Esophagus squamous epithelium (tissue), 5 donors: ENCODE measurements at places on chromosomes 3 and 15.
A peak's percentile ranks its signal among the peaks of the same experiment; 100 is the strongest.

DNA sequence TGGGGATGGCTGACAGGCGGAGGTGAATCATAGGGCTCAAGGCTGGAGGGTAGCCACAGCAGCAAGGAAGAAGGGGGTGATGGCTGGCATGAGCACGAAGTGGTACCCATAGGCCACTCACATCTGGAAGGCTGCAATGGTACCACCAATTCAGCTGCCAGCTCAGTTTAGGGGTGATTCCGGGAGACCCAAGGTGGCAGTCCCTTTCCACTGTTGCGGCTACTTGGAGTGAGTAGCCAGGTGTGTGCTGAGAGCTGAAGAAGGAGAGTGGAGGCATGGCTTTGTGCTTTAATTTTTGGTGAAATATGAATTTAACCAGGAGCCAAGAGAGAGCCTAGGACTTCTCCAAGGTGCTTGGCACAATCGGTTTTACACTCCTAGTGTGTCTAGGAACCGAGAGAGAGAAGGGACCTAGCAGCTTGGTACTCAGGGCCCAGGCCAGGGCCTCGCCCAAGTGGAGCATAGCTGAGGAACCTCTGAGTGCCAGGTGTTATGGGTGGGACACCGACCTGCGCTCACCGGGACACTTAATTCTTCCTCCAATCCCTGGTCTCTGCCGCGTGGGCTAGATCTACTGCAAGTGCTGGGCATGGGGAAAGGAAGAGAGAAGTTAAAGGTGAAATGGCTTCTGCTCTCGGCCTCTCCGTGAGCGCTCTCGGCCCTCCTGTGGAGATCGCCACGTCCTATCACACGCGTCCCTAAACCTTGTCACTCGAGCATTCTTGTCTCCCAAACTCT, 32.2 kb upstream of the POLG start:
- no peaks in the 10 kb centered on the region for H3K36me3 ChIP-seq
- H3K27ac ChIP-seq, result no peak overlapping the region
- peaks cover 66% of the 10 kb centered on the region for H3K4me1 ChIP-seq

- H3K27ac ChIP-seq, result no peak overlapping the region
- H3K27me3 ChIP-seq, result no peaks in the 10 kb centered on the region
- no peak overlapping the region for H3K4me3 ChIP-seq
- no peaks in the 10 kb centered on the region for H3K4me1 ChIP-seq
- H3K36me3 ChIP-seq, result no peaks in the 10 kb centered on the region
These were observed 8.6 kb downstream of the VPS8 start for GRCh38 chr3:184820525-184820924.

DNA sequence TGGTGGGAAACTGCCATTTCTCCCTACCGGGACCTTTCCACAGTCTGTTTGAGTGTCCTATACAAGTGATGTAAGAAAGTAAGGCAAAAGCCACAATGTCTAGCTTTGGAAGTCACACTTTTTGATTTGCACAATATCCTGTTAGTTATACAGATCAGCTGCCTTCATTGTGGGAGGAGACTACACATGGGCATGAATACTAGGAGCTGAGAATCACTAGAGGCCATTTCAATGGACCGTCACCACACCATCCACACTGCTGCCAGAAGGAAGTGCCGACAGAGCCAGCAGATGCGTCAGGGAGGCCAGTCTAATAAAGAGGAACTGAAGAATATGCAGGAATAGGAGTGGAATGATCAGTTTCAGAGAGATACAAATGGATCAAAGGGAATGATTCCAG, 65.8 kb downstream of the SCN11A start:
- no peak overlapping the region for H3K27ac ChIP-seq
- H3K4me3 ChIP-seq, result no peak overlapping the region
- no peaks in the 10 kb centered on the region for H3K4me1 ChIP-seq
- H3K36me3 ChIP-seq, result no peaks in the 10 kb centered on the region
- DNase-seq, result no peak

GRCh38 chr3:9780910-9781309, 11.2 kb upstream of the CAMK1 start:
- no peak overlapping the region for H3K4me3 ChIP-seq
- peaks cover 32% of the 10 kb centered on the region for H3K4me1 ChIP-seq
- H3K27me3 ChIP-seq, result no peaks in the 10 kb centered on the region
- H3K27ac ChIP-seq, result peak overlapping the region; percentile 76
- peaks cover 70% of the 10 kb centered on the region for H3K36me3 ChIP-seq

GRCh38 chr15:40613080-40613479, 19.0 kb downstream of the KNL1 start:
- H3K36me3 ChIP-seq, result no peaks in the 10 kb centered on the region
- H3K4me1 ChIP-seq, result no peaks in the 10 kb centered on the region
- no peak for DNase-seq
- H3K27ac ChIP-seq, result no peak overlapping the region
- H3K27me3 ChIP-seq, result no peaks in the 10 kb centered on the region

DNA sequence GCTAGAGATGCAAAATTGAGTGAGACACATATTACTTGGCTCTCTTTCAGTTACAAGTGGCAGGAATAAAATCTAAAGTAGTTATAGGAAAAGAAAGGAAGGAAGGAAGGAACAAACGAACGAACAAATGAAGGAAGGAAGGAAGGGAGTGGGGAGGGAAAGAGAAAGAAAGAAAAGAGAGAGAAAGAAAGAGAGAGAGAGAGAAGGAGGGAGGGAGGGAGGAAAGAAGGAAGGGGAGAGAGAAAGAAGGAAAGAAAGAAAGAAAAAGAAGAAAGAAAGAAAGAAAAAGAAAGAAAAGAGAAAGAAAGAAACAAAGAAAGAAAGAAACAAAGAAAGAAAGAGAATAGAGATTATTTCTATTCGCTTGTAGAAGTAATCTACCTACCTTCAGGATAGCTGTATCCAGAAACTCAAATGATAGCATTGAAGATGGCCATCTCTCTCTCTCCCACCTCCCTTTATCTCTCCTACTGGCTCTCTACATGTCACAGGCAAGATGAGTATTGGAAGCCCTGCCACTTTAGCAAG, 229.7 kb upstream of the TLE3 start:
- peaks cover 16% of the 10 kb centered on the region for H3K4me1 ChIP-seq
- H3K4me3 ChIP-seq, result no peak overlapping the region
- H3K36me3 ChIP-seq, result no peaks in the 10 kb centered on the region
- no peaks in the 10 kb centered on the region for H3K27me3 ChIP-seq
- no peak for DNase-seq

- no peaks in the 10 kb centered on the region for H3K27me3 ChIP-seq
- H3K36me3 ChIP-seq, result no peaks in the 10 kb centered on the region
- H3K4me1 ChIP-seq, result no peaks in the 10 kb centered on the region
These were observed 841.9 kb downstream of the OTOL1 start for GRCh38 chr3:162338514-162338913.

GRCh38 chr3:151697496-151697895, 36.2 kb upstream of the AADACL2 start:
- H3K27me3 ChIP-seq, result no peaks in the 10 kb centered on the region
- no peak overlapping the region for H3K4me3 ChIP-seq
- H3K27ac ChIP-seq, result no peak overlapping the region
- DNase-seq, result no peak
- no peaks in the 10 kb centered on the region for H3K36me3 ChIP-seq

- H3K27me3 ChIP-seq, result no peaks in the 10 kb centered on the region
- no peak overlapping the region for H3K4me3 ChIP-seq
- H3K27ac ChIP-seq, result peak overlapping the region; percentile 89
- no peaks in the 10 kb centered on the region for H3K36me3 ChIP-seq
These were observed 3.3 kb upstream of the TIPIN start for GRCh38 chr15:66359740-66360139.

DNA sequence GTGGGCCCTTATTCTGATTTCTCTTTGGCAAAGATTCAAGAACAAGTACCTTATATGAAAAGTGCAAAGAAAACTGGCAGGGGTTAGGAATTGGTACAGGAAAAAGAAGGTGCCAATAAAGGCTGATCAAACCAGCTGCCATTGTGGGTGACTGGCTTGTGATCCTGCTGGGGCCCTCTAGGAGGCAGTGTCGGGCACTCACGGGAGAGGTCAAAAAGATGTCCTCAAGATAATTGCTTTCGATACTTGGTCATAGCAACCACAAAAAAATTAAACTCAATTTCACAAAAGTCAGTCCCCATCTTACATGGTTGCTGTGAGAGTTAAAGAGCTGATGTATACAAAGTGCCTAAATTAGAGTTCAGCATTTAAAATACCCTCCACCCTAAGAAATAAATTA, 31.0 kb upstream of the CAV3 start:
- DNase-seq, result no peak
- H3K27me3 ChIP-seq, result no peaks in the 10 kb centered on the region

DNA sequence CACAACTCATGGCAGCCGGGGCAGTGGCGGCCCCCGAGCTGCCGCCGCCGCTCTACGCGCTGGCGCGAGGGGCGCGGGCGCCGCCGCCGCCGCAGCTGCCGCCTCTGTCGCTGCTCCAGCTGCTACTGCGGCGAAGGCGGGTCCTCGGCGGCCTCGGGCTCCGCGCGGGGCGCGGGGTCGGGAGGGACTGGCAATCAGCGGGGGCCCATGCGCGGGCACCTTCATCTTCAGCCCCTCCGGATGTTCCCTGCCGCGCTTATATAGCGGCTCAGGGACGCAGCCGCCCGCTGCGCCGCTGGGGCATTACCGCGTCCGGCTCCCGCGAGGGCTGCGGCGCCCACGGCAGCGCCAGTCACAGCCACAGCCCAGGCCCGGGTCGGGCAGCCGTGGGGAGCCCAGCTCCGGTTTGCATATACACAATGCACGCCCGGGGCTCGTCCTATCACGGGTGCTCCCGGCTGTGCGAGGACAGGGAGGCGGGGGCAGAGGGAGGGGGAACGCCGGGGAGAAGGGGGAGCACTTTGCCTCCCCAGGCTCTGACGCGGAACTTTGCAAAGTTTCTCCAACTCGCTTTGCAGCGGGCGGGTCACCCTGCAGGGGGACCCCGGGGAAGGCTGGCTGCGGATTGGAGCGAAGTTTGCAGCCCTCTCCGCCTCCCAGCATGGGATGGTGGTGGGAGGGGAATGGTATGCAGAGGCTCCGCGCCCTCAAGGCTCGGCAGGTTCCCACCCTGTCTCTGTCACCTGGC, at the start of gene VGLL3:
Gene VGLL3, minus strand, starts transcription at position 416 of the 748 bp plus-strand sequence. Its CDS starts 406 bp downstream, at position 10.
- no peaks in the 10 kb centered on the region for H3K36me3 ChIP-seq
- H3K4me3 ChIP-seq, result peak within 1 kb of the TSS; percentile 48
- no peak for DNase-seq

- no peak overlapping the region for H3K4me3 ChIP-seq
- no peak for DNase-seq
- H3K27me3 ChIP-seq, result no peaks in the 10 kb centered on the region
- no peaks in the 10 kb centered on the region for H3K4me1 ChIP-seq
- no peak overlapping the region for H3K27ac ChIP-seq
These were observed 930.6 kb upstream of the EPHA6 start for GRCh38 chr3:95883801-95884200.

DNA sequence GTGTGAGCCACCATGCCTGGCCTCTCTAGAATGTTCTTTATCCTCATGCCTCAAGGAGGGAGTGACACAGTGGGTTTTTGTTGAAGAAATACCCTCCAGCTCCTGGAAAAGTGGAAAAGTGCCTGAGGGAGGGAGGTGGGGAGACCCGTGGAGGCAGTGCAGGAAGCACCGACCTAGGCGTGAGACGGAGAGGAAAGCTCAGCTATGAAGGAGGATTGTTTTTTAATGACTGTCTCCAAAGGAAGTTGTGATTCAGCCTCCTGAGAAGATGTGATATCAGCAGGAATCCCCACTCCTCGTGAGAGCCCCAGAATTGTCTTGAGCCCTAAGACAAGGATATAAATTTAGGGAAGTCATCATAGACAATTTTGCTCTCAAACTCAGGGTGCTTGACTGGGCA, 21.7 kb downstream of the RPLP1 start:
- H3K27ac ChIP-seq, result no peak overlapping the region
- H3K4me3 ChIP-seq, result no peak overlapping the region
- peaks cover 7% of the 10 kb centered on the region for H3K4me1 ChIP-seq

DNA sequence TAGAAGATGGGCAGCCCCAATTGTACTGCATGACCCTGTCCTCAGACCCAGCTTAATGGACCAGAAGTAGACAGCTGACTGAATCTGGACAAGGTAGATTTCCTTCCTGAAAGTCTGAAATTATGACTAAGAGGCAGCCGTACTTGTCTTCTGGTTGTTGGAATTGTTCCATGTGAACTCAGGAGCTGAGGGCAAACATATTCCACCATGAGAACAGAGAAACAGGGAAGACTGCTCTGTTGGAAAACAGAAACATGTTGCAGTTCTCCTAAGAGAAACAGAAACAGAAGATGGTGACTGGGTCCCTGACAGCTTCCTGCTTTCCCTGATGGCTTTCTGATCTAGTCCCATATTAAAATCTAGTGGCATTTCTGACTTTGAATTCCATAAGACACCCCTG, 24.1 kb downstream of the POPDC2 start:
- H3K4me1 ChIP-seq, result peaks cover 38% of the 10 kb centered on the region
- H3K27ac ChIP-seq, result peak overlapping the region; percentile 91
- H3K36me3 ChIP-seq, result no peaks in the 10 kb centered on the region
- H3K27me3 ChIP-seq, result no peaks in the 10 kb centered on the region

GRCh38 chr3:188720215-188720614, 451.6 kb upstream of the TPRG1 start:
- no peaks in the 10 kb centered on the region for H3K4me1 ChIP-seq
- no peak for DNase-seq
- no peaks in the 10 kb centered on the region for H3K36me3 ChIP-seq

DNA sequence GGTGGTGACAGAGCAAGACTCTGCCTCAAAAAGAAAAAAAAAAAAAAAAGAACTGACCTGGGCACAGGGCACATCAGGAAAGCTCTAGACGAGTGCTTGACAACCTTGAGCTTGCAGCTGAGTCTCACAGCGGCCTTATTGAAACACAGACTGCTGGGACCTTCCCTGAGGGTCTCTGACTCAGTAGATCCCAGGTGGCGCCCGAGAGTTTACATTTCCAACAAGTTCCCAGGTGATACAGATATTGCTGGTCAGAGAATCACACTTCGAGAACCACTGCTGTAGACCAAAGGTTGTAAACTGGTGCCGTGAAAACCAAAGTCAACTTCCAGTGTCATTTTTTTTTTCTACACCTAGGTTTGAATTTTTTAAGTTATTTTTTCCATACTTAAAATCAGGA, 573.2 kb upstream of the MDFIC2 start:
- no peaks in the 10 kb centered on the region for H3K36me3 ChIP-seq
- H3K27me3 ChIP-seq, result no peaks in the 10 kb centered on the region
- DNase-seq, result no peak
- H3K4me3 ChIP-seq, result no peak overlapping the region

- no peak for DNase-seq
- no peak overlapping the region for H3K27ac ChIP-seq
- peaks cover 8% of the 10 kb centered on the region for H3K36me3 ChIP-seq
- H3K27me3 ChIP-seq, result no peaks in the 10 kb centered on the region
- H3K4me1 ChIP-seq, result no peaks in the 10 kb centered on the region
These were observed 41.3 kb downstream of the FEZF2 start for GRCh38 chr3:62332017-62332416.

GRCh38 chr3:21330293-21330692, 420.7 kb downstream of the ZNF385D start:
- H3K4me1 ChIP-seq, result no peaks in the 10 kb centered on the region
- H3K4me3 ChIP-seq, result no peak overlapping the region
- no peak for DNase-seq
- no peak overlapping the region for H3K27ac ChIP-seq
- H3K36me3 ChIP-seq, result no peaks in the 10 kb centered on the region
- no peaks in the 10 kb centered on the region for H3K27me3 ChIP-seq

DNA sequence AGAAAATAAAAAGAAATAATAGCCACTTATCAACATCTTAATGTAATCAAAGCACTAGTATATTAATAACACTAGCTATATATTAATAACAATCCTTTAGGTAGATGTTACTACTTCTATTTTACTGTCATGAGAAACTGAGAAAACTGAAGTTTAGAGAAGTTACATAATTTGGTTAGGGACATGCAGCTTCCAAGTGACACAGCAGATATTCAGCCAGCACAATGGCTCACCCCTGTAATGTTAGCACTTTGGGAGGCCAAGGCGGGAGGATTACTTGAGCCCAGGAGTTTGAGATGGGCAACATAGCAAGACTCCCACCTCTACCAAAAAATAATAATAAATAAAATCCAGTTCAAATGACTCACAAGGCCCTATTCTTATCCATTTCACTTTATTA, 1.9 kb upstream of the UBR1 start:
- peaks cover 18% of the 10 kb centered on the region for H3K4me1 ChIP-seq
- no peak overlapping the region for H3K4me3 ChIP-seq
- DNase-seq, result no peak
- no peak overlapping the region for H3K27ac ChIP-seq
